ENCODE measurements at places on chromosomes 4 and X. TPM values are rescaled to one million over a fixed set of nuclear protein-coding genes. Genes with fewer than 3 reads are reported as not detected.

The GAGE12H gene
- polyA plus RNA-seq, result not detected

The DCLK2 gene
- polyA plus RNA-seq, result 10.5 TPM

The NSDHL gene
- polyA plus RNA-seq, result 29.4 TPM

The ACE2 gene
- 50.9 TPM for polyA plus RNA-seq

The COX18 gene
- 17.5 TPM for polyA plus RNA-seq

The ADH7 gene
- not detected for polyA plus RNA-seq

The ZXDB gene
- 11.5 TPM for polyA plus RNA-seq

The XK gene
- polyA plus RNA-seq, result 1.3 TPM

The MEPE gene
- not detected for polyA plus RNA-seq

DNA sequence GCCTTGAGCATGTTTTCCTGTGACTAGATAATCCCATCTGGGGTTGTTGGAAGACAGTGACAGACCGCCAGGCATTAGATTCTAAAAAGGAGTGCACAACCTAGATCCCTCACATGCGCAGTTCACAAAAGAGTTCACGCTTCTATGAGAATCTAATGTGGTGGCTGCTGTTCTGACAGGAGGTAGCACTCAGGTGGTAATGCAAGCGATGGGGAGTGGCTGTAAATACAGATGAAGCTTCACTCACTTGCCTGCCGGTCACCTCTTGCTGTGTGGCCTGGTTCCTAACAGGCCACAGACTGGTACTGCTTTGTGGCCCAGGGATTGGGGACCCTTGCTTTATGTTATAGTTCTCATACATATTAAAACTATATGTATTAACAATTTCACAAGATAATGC, 81.9 kb upstream of the TMLHE start:
- no peak for DNase-seq

GRCh38 chr4:180134091-180134866, 2108.9 kb upstream of the TENM3 start:
- peak; percentile 23 for DNase-seq

- no peak for DNase-seq
These were observed 389.6 kb upstream of the MAOA start for GRCh38 chrX:43266487-43266886.

GRCh38 chr4:174152717-174153466, 130.6 kb downstream of the FBXO8 start:
- DNase-seq, result no peak

DNA sequence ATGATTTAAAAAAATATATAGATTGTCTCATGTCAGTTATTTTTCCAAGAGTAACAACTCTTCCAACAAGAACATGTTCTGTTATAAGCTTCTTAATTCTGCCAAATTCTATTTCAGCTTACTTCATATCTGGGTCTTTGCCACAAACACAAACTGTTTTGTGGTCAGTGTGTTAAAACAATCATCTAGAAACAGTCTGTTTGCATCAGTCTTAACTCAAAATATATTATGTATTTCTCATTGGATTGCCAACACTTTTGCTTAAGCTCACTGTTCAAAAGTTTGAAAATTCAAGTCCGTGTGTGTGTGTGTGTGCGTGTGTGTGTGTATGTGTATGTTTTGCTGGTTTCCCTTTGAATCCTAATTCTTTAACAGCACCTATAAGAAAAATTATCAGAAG, 752.3 kb upstream of the NDST4 start:
- no peak for DNase-seq

- no peak for DNase-seq
These were observed 2.7 kb downstream of the DOCK11 start for GRCh38 chrX:118498351-118498750.

DNA sequence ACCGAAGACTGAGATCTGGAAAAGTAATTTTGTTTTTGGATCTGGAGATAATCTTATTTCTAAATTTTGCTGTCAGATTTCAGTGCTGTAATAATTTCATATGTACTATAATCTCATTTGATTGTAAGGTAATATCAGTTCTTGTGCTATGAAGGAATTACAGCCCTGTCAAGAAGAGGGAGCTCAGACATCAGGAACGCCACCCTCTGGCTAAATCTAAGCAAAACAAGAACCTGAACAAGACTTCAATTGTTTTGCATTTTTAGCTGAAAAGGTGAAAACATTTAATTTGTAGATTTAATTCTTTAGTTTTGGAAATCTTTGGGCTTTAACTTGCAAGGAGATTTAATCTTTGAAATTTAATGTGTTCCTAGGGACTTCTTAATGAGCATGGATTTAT, 525.4 kb upstream of the HS3ST1 start:
- no peak for DNase-seq

- DNase-seq, result no peak
These were observed 169.8 kb downstream of the NHS start for GRCh38 chrX:17544821-17545220.

DNA sequence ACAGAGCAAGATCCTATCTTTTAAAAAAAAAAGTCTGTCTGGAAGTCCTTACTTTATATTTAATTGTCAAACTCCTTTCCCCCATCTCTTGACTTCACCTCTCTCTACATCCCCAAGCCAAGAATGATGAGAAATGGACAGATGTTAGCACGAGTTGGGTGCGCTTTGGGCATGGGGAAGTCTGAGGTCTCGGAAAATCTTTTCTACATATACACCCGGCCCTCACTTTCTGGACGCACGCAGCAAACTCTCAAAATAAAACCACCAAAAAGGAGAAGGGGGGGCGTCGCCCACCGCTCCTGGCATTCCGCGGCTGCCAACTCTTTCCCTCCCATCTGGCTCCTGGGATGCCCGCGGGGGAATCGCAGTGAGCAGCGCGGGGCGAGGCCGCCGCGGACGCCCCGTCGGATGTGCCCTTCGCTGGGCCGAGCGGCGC, 756 bp downstream of the IGFBP7 start:
- DNase-seq, result no peak

DNA sequence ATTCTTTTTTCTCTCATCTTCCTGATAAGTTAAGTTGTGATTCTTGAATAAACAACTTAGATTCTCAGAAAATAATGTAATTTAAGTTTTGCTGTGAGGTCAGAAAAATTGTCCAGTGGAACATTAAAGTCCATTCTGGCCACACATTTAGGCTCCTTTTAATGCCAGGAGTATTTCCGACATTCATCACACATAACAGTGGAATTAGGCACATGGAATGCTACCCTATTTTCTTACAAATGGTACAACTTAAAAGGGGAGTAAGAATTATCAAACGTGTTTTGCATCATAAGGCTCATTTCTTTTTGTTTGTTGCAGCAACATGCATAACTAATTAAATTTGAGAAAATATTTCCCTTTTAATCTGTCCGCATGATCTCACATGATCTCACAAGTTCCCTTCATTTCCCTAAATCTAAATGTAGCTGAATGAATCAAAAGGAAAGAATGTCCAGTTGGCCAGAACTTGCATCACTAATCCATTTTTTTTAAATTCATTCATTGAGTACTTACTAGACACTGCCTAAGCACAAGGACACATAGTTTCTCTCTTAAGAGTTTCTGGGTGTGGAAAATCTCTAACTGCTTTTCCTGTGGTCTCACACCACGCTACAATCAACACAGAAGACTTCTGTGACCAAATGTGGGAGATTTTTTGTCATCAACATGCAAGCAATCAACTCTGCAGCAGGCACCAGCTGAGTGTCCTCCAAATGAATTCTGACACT, 22.0 kb downstream of the SPARCL1 start:
- DNase-seq, result no peak

- no peak for DNase-seq
These were observed 118.1 kb upstream of the TLR3 start for GRCh38 chr4:185950891-185951290.

DNA sequence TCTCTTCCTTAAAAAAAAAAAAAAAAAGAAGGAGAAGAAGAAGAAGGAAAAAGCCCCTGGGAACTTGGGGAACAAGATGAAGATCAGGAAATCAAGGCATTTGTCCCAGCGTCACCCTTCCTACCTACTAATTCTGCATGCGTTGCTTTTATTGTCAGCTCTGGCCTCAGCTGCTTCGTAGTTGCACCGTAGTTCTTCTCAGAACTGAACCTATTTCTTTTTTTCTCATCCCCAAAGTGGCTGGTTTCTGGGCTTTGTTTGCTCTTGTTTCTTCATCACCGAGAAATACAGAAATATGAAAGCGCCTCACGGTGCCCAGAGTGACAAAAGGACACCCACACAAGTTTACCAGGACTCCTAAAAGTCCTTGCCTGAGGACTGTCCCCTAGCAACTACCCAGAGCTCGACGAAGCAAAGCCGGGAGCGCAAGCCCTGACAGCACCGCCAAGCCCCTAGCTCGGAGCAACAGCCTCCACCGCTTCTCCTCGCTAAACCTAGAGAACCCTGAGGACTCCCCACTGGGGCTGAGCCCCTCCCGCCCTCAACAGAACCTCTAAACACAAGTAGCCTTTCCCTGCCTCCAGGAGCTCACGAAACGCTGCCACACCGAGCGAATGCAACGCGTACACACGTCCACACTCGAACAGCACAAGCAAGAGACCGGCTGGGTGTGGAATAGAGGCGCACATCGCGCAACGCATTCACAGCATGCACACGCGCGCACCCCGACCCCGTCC, 710 bp downstream of the PRKG2 start:
- DNase-seq, result no peak

GRCh38 chr4:38619316-38619715, 44.7 kb upstream of the KLF3 start:
- DNase-seq, result no peak

- DNase-seq, result no peak
These were observed 339.1 kb downstream of the ARHGAP10 start for GRCh38 chr4:148071009-148071408.

GRCh38 chrX:2576793-2577192, 76.0 kb upstream of the DHRSX start:
- no peak for DNase-seq

DNA sequence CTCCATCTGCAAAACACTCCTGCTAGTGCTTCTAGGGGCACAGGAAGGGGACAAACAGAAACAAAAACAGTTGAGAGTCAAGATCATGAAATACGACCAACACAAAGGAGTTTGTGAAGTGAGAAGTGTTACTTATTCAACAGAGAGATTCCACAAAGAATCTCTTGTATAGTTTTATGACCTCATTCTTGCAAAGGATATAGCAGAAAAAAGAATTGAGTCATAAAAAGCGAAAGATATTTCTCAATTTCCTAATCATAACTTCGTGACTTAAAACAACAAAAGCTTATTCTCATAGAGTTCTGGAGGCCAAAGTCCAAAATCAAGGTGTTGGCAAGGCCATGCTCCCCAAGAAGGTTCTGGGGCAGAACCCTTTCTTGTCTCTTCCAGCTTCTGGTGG, 40.7 kb downstream of the TIGD4 start:
- no peak for DNase-seq

DNA sequence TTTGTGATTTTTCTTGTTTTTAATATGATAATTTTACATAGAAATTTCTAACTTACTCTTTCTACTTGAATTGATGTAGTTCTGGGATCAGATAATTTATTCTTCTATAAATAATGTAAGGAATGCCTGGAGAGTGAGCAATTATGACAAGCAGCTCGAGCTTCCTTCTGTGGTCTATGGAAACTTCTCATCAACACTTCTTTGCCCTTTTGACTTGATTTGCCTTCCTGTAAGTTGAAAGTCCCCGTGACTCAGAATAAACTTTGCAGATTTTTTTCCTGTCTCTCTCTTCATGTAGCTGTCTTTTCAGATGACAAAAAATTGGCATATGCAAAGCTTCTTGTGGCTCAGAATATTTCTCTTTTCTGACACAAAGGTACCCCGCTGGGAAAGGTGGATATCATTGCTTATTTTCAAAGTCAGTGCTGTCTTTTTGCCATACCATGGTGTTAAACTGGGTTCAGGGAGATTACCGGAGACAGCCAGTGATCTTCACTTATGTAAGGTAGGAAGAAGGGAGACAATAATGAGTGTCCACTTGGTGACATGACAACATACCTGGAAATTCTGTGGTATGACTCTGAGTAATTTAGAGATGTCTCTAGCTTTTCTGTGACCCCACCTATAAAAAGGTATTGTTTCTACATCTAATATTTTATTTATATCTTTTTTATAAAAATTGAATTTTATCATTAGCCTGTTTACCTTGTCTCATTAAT, 278.6 kb upstream of the GNPDA2 start:
- no peak for DNase-seq

GRCh38 chr4:86846921-86847320, 2.3 kb downstream of the SLC10A6 start:
- no peak for DNase-seq

GRCh38 chr4:100935090-100935489, 412.2 kb downstream of the PPP3CA start:
- DNase-seq, result no peak

GRCh38 chrX:65928522-65928921, 111.4 kb downstream of the VSIG4 start:
- no peak for DNase-seq

GRCh38 chr4:186563761-186564160, 8.4 kb upstream of the MTNR1A start:
- no peak for DNase-seq

- no peak for DNase-seq
These were observed at the start of gene GABRE for GRCh38 chrX:151974336-151975227. Gene GABRE (minus strand): TSS chrX:151974676. CDS start chrX:151974625, 51 bp downstream.

- no peak for DNase-seq
These were observed 19.5 kb upstream of the CRLF2 start for GRCh38 chrX:1231850-1232465.

DNA sequence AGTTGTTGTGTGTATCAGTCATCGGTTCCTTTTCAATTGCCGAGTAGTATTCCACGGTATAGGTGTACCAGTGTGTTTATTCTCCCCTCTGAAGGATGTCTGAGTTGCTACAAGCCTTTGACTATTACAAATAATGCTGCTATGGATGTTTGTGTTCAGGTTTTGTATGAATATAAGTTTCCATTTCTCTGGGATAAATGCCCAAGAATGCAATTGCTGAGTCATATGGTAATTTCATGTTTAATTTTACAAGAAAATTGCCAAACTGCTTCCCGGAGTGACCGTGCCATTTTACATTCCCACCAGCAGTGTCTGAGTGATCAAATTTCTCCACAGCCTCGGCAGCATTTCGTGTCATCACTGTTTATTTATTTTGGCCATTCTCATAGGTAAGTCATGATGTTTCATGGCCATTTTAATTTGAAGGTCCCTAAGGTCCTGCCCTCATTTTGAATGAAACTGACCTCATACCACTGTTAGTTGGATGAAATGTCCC, 73.9 kb downstream of the IRF2 start:
- no peak for DNase-seq

DNA sequence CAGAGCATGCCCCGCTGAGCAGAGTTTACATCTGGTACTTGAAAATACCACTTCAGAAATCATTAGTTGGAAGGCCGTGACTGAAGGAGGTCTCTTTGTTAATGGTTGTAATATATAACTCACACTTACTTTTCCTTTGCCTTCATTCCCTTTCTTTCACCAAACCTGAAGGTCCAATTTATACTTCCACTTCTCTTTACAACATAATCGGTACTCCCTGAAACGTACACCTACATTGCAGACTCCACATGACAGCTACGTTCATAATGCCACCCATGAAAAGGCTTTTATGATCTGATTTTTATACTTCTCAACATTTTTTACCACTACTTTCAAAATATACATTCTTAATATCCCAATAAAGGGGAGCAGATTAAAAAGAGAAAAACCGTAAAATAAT, 298.7 kb downstream of the C4orf33 start:
- no peak for DNase-seq
